Neural progenitor cell (in vitro differentiated cells): ENCODE measurements at places on chromosomes 16 and 17.

GRCh38 chr16:928526-928925 lies 42.3 kb downstream of the LMF1 start:
- no peak for DNase-seq

- no peak for DNase-seq
Measured at GRCh38 chr17:2909846-2910234, 113.6 kb downstream of the RAP1GAP2 start.

- DNase-seq, result no peak
Measured at GRCh38 chr17:79976451-79976850, 59.2 kb downstream of the TBC1D16 start.

DNA sequence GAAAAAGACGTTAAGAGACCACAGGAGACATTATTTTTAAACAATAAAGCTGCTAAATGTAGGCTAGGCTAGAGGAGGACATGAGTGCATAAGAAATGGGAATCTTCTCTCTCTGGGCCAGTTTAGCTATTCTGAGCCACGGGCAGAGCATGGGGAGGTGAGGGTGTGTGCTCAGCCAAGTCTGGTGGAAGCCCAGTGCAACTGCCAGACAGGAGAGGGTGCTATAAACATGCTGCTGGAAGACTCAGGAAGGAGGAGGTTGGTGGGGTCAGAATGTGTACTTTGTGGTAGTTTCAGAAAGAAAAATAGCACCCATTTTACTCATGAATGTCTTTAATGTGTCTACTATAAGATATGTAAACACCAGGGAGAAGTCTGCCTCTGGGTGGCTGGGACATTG lies 5.9 kb upstream of the SDK2 start:
- DNase-seq, result peak; percentile 64

DNA sequence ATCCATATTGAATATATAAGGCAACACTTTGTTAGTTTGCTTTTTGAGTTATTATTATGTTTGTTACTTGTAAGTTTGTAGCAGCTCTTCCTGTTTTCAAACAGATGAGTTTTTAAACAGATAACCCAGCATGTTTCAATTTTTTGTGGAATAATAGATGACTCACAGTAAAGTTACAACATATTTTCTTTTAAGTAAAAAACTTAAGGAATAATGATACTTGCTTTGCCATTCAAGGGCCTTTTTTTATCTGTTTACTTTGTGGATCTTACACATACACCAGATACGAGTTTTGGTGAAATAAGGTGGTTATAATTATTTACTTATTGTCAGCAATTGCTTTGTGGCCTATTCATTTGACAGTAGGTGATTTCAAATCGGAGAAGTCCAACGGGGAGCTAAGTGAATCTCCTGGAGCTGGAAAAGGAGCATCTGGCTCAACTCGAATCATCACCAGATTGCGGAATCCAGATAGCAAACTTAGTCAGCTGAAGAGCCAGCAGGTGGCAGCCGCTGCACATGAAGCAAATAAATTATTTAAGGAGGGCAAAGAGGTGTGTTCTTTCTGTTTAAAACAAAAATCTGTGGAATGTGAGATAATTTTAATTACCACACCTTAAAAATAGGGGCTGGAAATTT lies 66.3 kb downstream of the BPTF start:
- DNase-seq, result peak; percentile 4
